Activated CD4-positive, alpha-beta T cell treated with anti-CD3 and anti-CD28 coated beads, Interleukin-2, amount 50 U/mL, for 24 hours (primary cell): ENCODE measurements at places on chromosomes 6 and 20.

DNA sequence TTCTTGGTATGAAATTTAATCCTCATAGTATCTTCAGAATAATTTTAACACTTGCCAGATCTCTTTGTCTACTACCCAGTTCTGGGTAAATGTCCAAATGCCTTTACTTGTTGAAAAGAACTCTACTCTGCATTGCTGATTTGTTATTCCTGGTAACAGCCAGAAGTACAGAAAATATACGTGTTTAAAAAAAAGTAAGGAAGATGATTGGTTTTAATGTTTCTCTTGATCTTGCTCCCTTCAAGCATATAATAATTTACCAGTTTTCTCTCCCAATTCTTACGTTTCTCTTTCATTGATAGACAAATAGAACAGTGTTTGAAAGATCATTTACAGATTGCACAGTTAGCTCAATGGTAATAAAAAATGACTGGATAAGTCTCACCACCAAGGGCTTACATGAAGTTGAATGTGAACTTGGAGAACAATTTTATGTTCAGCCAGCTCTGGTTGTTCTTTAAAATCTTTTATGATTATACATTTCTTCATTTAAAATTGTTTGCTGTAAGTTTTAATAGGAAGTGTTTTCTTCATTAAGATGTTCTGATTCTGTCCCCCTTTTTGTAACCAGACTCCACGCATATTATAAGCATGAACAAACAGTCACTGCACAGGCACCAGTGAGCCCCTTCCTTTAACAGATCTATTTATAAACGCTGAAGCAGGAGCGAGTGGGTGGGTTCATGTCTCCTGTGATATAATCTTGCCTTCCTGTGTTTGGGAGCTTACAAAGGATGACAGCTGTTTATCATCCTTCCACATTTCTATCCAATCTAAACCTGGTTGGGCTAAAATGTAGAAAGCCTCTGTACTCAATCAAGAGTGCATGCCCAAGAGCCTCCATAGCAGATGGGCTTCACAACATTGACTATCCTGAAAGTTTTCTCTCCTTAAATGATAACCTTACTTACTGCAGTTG lies 299.5 kb downstream of the PRL start:
- no peak for DNase-seq

GRCh38 chr20:48797850-48798747 lies 29.7 kb downstream of the PREX1 start:
- DNase-seq, result no peak

DNA sequence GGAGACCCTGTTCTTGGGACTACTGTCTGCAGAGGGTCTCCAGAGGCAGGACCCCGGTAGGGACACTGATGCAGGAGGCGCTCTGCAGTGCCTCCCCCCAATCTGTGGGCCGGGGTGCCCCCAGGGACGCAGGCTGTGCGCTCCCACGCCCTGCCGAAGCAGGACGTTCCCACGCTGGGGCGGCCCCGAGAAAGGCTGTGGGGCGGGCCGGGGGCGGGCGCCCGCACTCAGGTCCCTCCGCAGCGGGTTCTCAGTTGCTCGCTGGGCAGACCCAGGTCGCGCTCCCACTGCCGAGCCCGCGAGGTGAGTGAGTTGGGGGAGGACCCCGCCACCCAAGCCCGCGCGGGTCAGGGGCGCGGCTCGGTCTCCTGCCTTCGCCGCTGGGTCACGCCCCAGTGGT lies at the start of gene COX4I2:
Gene COX4I2 (plus strand): TSS at position 253 of the 400 bp plus-strand sequence. CDS start 1,106 bp downstream, outside the sequence.
- DNase-seq, result no peak

GRCh38 chr6:9657994-9658393 lies 756.9 kb downstream of the TFAP2A start:
- no peak for DNase-seq

GRCh38 chr6:4550227-4550597 lies 226.0 kb upstream of the CDYL start:
- no peak for DNase-seq

- no peak for DNase-seq
Observed at GRCh38 chr6:113886512-113886911, 29.4 kb downstream of the MARCKS start.

- DNase-seq, result no peak
Observed at GRCh38 chr20:19275630-19276071, 63.2 kb downstream of the SLC24A3 start.

DNA sequence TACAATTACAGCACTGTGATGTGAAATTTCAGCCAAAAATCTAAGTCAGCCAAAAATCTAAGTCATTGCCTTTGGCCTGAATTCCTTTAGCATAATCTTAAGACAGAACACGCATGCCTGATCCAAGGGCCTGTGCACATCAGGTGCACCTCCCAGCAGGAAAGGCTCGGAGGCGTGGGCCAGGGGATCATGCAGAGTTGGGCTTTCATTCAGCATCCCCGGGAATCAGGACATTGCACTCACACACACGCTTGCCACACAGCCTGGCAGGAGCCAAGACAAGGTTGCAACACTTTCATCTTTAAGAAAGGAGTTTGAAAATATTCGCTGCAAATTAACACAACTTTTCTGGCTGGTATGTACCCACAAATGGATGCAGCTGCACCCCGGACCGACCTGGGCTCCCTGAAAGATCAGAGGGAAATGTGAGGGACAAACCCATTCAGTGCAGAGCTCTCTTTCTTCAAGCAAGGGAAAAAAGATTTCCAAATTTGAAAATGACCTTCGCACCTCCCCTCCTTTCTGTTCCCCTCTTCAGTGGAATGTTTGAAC lies 48.8 kb downstream of the ERMARD start:
- DNase-seq, result no peak

DNA sequence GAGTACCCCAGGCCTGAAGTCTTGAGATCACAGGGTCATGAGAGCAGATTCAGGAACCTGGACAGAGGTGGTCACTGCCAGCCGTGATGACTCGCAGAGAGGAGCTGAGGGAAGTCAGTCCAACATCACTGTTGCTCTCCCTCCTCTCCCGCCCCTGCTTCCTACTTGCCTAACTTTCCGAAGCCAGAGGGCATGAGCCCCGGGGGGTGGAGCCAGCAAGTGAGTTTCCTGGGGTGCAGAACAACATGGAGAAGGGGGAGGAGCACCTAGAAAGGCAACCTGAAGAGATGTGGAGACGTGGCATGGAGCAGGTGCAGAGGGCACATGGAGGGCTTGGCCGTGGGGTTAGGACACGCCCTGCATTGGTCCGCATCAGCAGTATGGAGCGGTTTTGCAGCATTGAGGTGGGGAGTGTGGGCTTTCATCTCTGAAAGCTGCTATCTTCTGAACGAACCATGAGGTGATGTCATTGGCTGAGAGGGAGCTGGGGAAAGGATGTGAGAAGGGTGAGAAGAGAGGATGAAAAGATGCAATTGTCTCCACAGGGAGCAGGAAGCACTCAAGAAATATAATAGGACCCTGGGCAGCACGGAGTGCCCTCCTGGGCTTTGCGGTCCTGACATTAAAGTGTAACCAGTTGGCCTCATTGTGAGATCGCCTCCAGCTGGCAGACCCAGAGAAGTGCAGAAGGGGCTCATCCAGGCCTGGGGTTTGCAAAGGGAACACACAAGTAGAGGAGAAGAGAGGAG lies 25.0 kb downstream of the GDAP1L1 start:
- no peak for DNase-seq
